Epithelial cell of alveolus of lung (primary cell): ENCODE measurements at places on chromosomes 16 and 17. TPM values are rescaled to one million over a fixed set of nuclear protein-coding genes. Genes with fewer than 3 reads are reported as not detected.

The TRAPPC1 gene
- 51.3 and 66.3 TPM in 2 replicates for total RNA-seq

The NPIPA2 gene
- not detected in 2 replicates for total RNA-seq

The EPX gene
- total RNA-seq: not detected in 2 replicates

The KRT24 gene
- not detected in 2 replicates for total RNA-seq

The B4GALNT2 gene
- 0.26 TPM in 1 of 2 replicates, not detected in the other for total RNA-seq

The VASN gene
- 94.0 and 148 TPM in 2 replicates for total RNA-seq

The P2RX1 gene
- 0.26 and 0.48 TPM in 2 replicates for total RNA-seq

The KRTAP2-1 gene
- total RNA-seq: not detected in 2 replicates

The C16orf46 gene
- total RNA-seq: 0.13 and 0.88 TPM in 2 replicates

The PRRT2 gene
- 2.5 and 26.6 TPM in 2 replicates for total RNA-seq

The MMP2 gene
- total RNA-seq: 403 and 801 TPM in 2 replicates

The WNT9B gene
- total RNA-seq: not detected in 2 replicates

The HBM gene
- not detected in 2 replicates for total RNA-seq

The UTS2R gene
- total RNA-seq: 0.13 and 0.88 TPM in 2 replicates

The CMTM2 gene
- total RNA-seq: not detected in 2 replicates

The PAGR1 gene
- 38.3 and 49.5 TPM in 2 replicates for total RNA-seq

The CTRB2 gene
- total RNA-seq: not detected in 2 replicates
